ENCODE measurements at places on chromosomes 16 and 17. TPM values are rescaled to one million over a fixed set of nuclear protein-coding genes. Genes with fewer than 3 reads are reported as not detected.

Gene ABCC12
- total RNA-seq: not detected

- no peaks in the 10 kb centered on the region for H3K36me3 ChIP-seq
- H3K4me1 ChIP-seq: no peaks in the 10 kb centered on the region
- no peaks in the 10 kb centered on the region for H3K27me3 ChIP-seq
Measured at GRCh38 chr16:22928882-22929435, 115.0 kb downstream of the HS3ST2 start.

Gene PLA2G10
- total RNA-seq: not detected

Gene RASD1
- total RNA-seq: 0.35 TPM

GRCh38 chr17:49964303-49964768 is 4.7 kb upstream of the DLX4 start:
- no peak overlapping the region for H3K27ac ChIP-seq
- peaks cover 26% of the 10 kb centered on the region for H3K4me1 ChIP-seq
- no peak overlapping the region for H3K4me3 ChIP-seq
- DNase-seq: no peak

Gene SCRN2
- 38.3 TPM for total RNA-seq

All from naive thymus-derived CD4-positive, alpha-beta T cell (primary cell).